MM.1S (cell line): ENCODE measurements at places on chromosomes 3 and 15.
A peak's percentile ranks its signal among the peaks of the same experiment; 100 is the strongest.

- H3K27me3 ChIP-seq = no peaks in the 10 kb centered on the region
- H3K27ac ChIP-seq = peak overlapping the region; percentile 96; the same call in 1 of the 2 replicates
- peak overlapping the region; percentile 72 for H3K4me3 ChIP-seq
- peaks cover 38% of the 10 kb centered on the region for H3K4me1 ChIP-seq
- DNase-seq = peak; percentile 21
- no peaks in the 10 kb centered on the region for H3K36me3 ChIP-seq
These were observed 112.9 kb upstream of the ARHGEF3 start for GRCh38 chr3:56914646-56915045.

- no peaks in the 10 kb centered on the region for H3K36me3 ChIP-seq
- no peaks in the 10 kb centered on the region for H3K27me3 ChIP-seq
- no peak overlapping the region for H3K27ac ChIP-seq
- no peaks in the 10 kb centered on the region for H3K4me1 ChIP-seq
- no peak for DNase-seq
These were observed 111.9 kb downstream of the SAMMSON start for GRCh38 chr3:70111411-70111810.

- H3K27me3 ChIP-seq = no peaks in the 10 kb centered on the region
- no peak overlapping the region for H3K4me3 ChIP-seq
- no peak overlapping the region for H3K27ac ChIP-seq
- H3K36me3 ChIP-seq = no peaks in the 10 kb centered on the region
- 0 out of 2 replicates have a peak, but pooled peaks cover 5% of the 10 kb centered on the region for H3K4me1 ChIP-seq
These were observed 173.7 kb upstream of the CRBN start for GRCh38 chr3:3353153-3353552.

DNA sequence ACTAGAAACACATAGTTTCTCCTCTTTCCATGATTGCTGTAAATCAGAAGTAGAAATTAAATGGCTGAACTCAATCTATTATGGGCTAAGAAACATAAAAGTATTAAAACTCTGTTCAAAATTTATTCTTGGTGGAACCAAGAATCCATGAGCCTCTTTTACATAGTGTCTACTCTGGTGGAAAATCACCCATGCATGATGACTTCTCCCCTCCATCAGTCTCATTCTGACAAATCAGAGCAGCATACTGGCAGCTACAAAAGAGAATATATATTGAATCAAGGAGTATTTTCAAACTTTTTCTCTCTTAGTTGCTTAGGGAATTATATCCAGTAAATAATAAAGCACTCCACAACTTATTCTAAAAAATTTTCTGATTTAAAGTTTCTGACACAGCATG is 536.9 kb upstream of the CCDC54 start:
- no peaks in the 10 kb centered on the region for H3K4me1 ChIP-seq
- DNase-seq = no peak
- H3K4me3 ChIP-seq = no peak overlapping the region

- no peaks in the 10 kb centered on the region for H3K36me3 ChIP-seq
- no peak for DNase-seq
- H3K27me3 ChIP-seq = no peaks in the 10 kb centered on the region
These were observed 692 bp downstream of the SCAANT1 start for GRCh38 chr3:63911509-63911872.

- no peaks in the 10 kb centered on the region for H3K27me3 ChIP-seq
- DNase-seq = peak; percentile 75
- peak overlapping the region; percentile 90 for H3K27ac ChIP-seq
- peak overlapping the region; percentile 94 for H3K4me3 ChIP-seq
- H3K4me1 ChIP-seq = peaks cover 18% of the 10 kb centered on the region
These were observed 783 bp downstream of the RNF168 start for GRCh38 chr3:196502775-196503195.

DNA sequence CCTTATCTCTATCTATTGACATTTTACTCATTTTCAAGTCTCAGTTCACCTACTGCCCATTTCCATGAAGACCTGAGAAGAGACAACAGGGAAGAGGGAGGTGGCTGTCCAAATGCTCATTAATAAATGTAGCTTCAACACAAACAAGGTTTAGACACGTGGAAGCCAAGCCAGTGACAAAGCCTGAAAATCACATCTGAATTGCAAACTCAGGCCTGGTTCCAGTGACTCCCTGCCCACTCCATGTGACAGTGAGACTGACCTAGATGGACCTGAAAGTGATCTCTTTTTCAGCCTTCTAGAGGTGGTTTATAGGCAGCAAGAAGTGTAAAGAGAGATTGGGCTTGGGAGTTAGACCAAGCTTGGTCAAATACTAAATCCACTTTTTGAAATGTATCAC is 126.6 kb upstream of the BCL6 start:
- H3K4me1 ChIP-seq = no peaks in the 10 kb centered on the region
- H3K36me3 ChIP-seq = no peaks in the 10 kb centered on the region
- H3K4me3 ChIP-seq = no peak overlapping the region
- no peak for DNase-seq
- H3K27ac ChIP-seq = no peak overlapping the region

- H3K4me3 ChIP-seq = no peak overlapping the region
- H3K4me1 ChIP-seq = no peaks in the 10 kb centered on the region
- H3K27me3 ChIP-seq = no peaks in the 10 kb centered on the region
- no peak overlapping the region for H3K27ac ChIP-seq
- no peak for DNase-seq
These were observed 100.5 kb downstream of the XXYLT1 start for GRCh38 chr3:195170496-195170895.

- H3K36me3 ChIP-seq = peaks cover 18% of the 10 kb centered on the region
- H3K4me3 ChIP-seq = no peak overlapping the region
- no peak overlapping the region for H3K27ac ChIP-seq
- H3K4me1 ChIP-seq = no peaks in the 10 kb centered on the region
- DNase-seq = no peak
- H3K27me3 ChIP-seq = no peaks in the 10 kb centered on the region
These were observed 22.0 kb downstream of the CRBN start for GRCh38 chr3:3157484-3157883.

DNA sequence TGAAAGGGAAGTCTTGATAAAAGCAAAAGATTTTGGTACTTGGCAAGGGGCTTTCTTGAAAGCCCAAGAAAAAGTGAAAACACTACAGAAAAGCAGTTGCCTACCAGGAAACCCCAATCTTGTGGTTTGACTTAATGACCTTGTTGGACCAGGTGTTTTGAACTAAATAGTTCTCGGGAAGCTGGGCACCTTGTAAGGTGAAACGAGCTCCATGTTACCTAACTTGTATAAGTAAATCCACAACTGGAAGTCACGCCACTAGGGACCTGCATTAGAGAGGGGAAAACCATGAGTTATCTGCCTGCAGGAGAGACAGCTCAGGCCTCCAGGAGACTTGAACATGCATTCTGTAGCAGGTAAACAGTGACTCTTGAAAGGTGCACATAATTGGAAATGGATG is 88.2 kb downstream of the GMPS start:
- no peak overlapping the region for H3K27ac ChIP-seq
- H3K4me1 ChIP-seq = no peaks in the 10 kb centered on the region
- peak; percentile 73 for DNase-seq
- H3K27me3 ChIP-seq = no peaks in the 10 kb centered on the region
- no peaks in the 10 kb centered on the region for H3K36me3 ChIP-seq
- no peak overlapping the region for H3K4me3 ChIP-seq

- H3K27me3 ChIP-seq = no peaks in the 10 kb centered on the region
These were observed 94.7 kb upstream of the SLC7A14 start for GRCh38 chr3:170680593-170680992.

- no peaks in the 10 kb centered on the region for H3K27me3 ChIP-seq
- no peak overlapping the region for H3K4me3 ChIP-seq
- no peak overlapping the region for H3K27ac ChIP-seq
- no peak for DNase-seq
- no peaks in the 10 kb centered on the region for H3K36me3 ChIP-seq
- H3K4me1 ChIP-seq = no peaks in the 10 kb centered on the region
These were observed 16.1 kb upstream of the CACNA1D start for GRCh38 chr3:53478166-53478830.

GRCh38 chr3:71332813-71333212 is 250.7 kb downstream of the FOXP1 start:
- H3K4me1 ChIP-seq = no peaks in the 10 kb centered on the region
- no peaks in the 10 kb centered on the region for H3K27me3 ChIP-seq
- H3K4me3 ChIP-seq = no peak overlapping the region
- no peaks in the 10 kb centered on the region for H3K36me3 ChIP-seq

GRCh38 chr3:195260280-195260905 is 10.6 kb downstream of the XXYLT1 start:
- H3K4me3 ChIP-seq = peak overlapping the region; percentile 75
- H3K27me3 ChIP-seq = no peaks in the 10 kb centered on the region
- H3K4me1 ChIP-seq = peaks cover 8% of the 10 kb centered on the region
- no peaks in the 10 kb centered on the region for H3K36me3 ChIP-seq

DNA sequence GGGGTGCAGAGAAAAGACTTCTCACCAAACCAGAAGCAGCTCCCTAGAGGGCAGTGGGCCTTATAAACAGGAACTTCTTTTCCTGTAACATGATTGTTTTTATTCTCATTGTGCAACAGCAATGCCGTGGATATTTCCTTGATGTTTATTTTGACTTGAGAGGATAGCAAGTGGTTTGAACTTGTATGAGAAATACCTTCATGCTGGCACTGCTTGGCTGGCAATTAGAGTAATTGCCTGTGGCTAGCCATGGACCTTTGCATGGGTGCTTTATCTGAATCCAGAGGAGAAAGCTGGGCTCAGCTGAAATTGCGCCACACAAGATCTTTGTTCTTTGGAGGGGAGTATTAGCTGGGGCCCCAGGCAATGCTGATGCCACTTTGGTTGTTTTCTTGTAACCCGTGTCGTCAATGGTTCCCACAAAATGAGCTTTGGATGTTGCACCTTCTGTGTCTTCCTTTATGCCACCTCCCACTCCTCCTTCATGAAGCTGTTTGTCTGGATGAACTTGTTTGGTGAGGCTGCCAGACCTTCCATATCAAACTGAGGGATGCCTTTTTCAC is 37.9 kb downstream of the CMTM8 start:
- H3K27me3 ChIP-seq = no peaks in the 10 kb centered on the region
- no peaks in the 10 kb centered on the region for H3K36me3 ChIP-seq
- no peaks in the 10 kb centered on the region for H3K4me1 ChIP-seq
- no peak overlapping the region for H3K4me3 ChIP-seq

DNA sequence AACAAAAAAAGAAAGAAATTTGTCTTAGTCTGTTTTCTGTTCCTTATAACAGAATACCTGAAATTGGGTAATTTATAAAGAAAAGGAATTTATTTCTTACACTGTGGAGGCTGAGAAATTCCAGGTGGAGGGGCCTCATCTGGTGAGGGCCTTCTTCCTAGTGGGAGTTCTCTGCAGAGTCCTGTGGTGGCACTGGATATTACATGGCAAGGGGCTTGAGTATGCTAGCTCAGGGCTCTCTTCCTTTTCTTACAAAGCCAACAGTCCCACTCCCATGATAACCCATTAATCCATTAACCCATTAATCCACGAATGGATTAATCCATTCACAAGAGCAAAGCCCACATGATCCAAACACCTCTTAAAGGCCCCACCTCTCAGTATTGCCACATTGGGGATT is 2.9 kb upstream of the SATB1 start:
- H3K27me3 ChIP-seq = peaks cover 7% of the 10 kb centered on the region
- H3K4me1 ChIP-seq = peaks cover 8% of the 10 kb centered on the region; the same call in 1 of the 2 replicates
- no peak overlapping the region for H3K4me3 ChIP-seq

GRCh38 chr3:121064121-121064520 is 156.1 kb downstream of the STXBP5L start:
- H3K4me1 ChIP-seq = no peaks in the 10 kb centered on the region
- no peaks in the 10 kb centered on the region for H3K27me3 ChIP-seq
- H3K36me3 ChIP-seq = no peaks in the 10 kb centered on the region
- DNase-seq = no peak
- no peak overlapping the region for H3K27ac ChIP-seq
- H3K4me3 ChIP-seq = no peak overlapping the region

DNA sequence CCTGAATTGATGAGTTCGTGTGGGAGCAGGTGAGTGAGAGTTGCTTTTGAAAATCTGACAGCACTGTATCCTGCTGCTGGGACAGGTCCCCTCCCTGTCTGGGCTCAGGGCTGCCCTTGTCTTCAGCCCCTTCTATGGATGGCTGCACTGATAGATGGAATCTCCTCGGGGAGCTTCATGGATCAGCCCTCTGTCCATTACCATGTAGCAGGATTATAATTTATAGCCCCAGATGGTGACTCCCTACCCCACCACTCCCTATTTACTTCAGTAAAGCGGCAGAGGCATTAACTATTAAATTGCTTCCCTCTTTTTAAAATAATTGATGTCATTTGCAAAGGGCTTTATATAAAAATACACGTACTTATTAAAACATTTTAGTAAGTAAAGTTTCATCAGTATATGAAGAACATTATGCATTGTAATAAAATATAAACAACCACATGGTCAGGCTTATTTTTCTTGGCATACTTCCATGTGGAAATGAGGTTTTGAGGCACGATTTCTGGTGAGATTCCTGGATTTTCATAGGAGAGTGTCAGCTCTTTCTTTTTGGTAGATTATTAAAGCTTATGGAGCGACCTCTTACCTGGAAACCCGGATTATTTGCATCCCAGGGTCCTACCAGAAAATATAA is 38.5 kb downstream of the MAP3K13 start:
- H3K27me3 ChIP-seq = no peaks in the 10 kb centered on the region
- no peak overlapping the region for H3K27ac ChIP-seq
- H3K4me1 ChIP-seq = peaks cover 21% of the 10 kb centered on the region
- no peak for DNase-seq

GRCh38 chr3:146532406-146532805 is 12.0 kb downstream of the PLSCR1 start:
- H3K27ac ChIP-seq = no peak overlapping the region
- no peak for DNase-seq
- no peaks in the 10 kb centered on the region for H3K27me3 ChIP-seq
- no peaks in the 10 kb centered on the region for H3K4me1 ChIP-seq
- H3K36me3 ChIP-seq = peaks cover 4% of the 10 kb centered on the region; the same call in 1 of the 2 replicates
- no peak overlapping the region for H3K4me3 ChIP-seq

DNA sequence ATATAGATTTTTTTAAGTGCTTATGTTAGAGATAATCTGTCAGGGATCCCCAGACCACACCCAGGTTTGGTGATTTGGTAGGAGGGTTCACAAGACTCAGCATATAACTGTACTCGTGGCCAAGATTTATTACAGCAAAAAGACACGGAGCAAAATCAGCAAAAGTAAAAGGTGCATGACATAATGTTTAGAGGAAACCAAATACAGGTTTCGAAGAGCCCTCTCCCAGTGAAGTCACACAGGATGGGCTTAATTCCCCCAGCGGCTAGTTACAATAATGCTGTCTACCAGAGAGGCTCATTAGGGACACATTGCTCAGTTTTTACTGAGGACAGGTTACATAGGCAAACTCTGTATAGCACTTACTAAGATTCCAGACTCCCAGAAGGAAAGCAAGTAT is 36.5 kb downstream of the MYO5A start:
- H3K36me3 ChIP-seq = no peaks in the 10 kb centered on the region
- H3K27ac ChIP-seq = no peak overlapping the region
- H3K27me3 ChIP-seq = no peaks in the 10 kb centered on the region
- H3K4me3 ChIP-seq = no peak overlapping the region

DNA sequence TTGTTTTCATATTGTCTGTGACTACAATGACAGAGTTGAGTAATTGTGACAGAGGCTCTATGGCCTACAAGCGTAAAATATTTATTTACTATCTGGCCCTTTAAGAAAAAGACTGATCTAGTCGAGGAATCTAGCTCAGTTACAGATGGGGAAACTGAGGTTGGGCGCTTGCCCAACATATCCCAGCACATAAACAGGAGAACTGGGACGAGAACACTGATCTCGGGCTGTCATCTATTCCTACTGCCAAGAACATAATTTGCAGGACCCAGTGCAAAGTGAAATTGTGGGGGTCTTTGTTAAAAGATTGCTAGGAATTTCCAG is 1.9 kb downstream of the FES start:
- no peak overlapping the region for H3K4me3 ChIP-seq
- H3K36me3 ChIP-seq = no peaks in the 10 kb centered on the region
- no peak overlapping the region for H3K27ac ChIP-seq
